ENCODE measurements at places on chromosomes 12 and 14.

DNA sequence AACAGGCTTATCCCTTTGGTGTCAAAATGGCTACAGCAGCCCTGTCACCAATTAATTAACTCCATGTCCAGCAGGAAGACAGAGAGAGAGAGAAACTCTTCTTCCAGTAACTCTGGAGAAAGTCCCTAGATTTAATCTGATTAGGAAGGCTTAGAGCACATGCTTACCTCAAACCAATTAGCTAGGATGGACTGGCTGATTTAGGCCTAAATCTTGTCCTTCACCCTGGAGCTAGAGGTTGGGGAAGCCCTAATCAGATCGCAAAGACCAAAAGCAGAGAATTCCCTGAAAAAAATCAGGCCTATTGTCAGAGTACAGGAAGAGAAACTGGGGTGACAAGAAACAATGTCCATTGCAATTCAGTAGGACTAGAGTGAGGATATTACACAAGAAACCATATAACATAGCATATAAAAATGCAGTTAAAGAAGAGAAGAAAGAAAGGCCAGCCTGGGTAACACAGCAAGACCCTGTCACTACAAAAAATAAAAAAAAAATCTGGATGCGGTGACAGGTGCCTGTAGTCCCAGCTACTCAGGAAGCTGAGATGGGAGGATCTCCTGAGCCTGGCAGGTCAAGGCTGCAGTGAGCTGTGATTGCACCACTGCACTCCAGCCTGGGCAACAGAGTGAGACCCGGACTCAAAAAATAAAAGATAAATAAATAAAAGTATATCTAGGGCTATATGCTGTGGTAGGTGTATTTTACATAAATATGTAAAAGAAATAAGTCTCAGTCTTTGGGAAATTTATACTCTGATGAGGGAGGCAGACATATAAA is 34.9 kb upstream of the TUBA1A start:
- no peak for DNase-seq

- no peak for DNase-seq
These were observed 4.5 kb upstream of the GMFB start for GRCh38 chr14:54493293-54493692.

- no peak for DNase-seq
These were observed 88.5 kb upstream of the DACT1 start for GRCh38 chr14:58549105-58549757.

- no peak for DNase-seq
These were observed 619 bp downstream of the ERC1 start for GRCh38 chr12:991350-992333.

- no peak for DNase-seq
These were observed 169.3 kb downstream of the STXBP6 start for GRCh38 chr14:24880689-24881088.

Data from activated T-cell treated with anti-CD3 and anti-CD28 coated beads for 24 hours (primary cell).